ENCODE measurements at places on chromosomes 5 and 9. TPM values are rescaled to one million over a fixed set of nuclear protein-coding genes. Genes with fewer than 3 reads are reported as not detected.

The CA9 gene
- total RNA-seq: 2.2 TPM

The IL4 gene
- total RNA-seq: not detected

The PCDHGB6 gene
- 14.4 TPM for total RNA-seq

DNA sequence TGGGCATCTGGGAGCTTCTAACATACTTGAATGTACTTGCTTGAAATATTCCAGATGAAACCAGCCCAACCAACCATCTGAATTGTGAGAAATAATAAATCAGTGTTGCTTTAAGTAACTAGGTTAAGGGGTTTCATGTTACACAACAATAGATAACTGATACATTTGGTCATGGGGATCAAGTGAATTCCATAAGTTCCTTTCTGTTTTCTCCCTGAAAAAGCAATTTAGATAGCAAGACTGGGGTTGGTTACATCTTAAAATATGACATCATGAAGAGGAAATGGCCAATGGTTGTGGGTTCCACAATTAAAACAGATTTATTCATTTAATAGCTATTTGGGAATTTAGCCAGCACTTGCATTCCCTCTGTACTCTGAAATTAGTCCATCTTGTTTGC lies 559.7 kb downstream of the TLR4 start:
- H3K4me3 ChIP-seq: no peak overlapping the region
- no peaks in the 10 kb centered on the region for H3K36me3 ChIP-seq
- no peaks in the 10 kb centered on the region for H3K4me1 ChIP-seq
- no peaks in the 10 kb centered on the region for H3K27me3 ChIP-seq

GRCh38 chr9:128393970-128394369 lies 22.8 kb downstream of the URM1 start:
- H3K27ac ChIP-seq: no peak overlapping the region
- H3K4me3 ChIP-seq: no peak overlapping the region
- H3K4me1 ChIP-seq: no peaks in the 10 kb centered on the region
- no peaks in the 10 kb centered on the region for H3K36me3 ChIP-seq
- no peak for DNase-seq

- H3K4me3 ChIP-seq: no peak overlapping the region
- H3K36me3 ChIP-seq: no peaks in the 10 kb centered on the region
- H3K27me3 ChIP-seq: no peaks in the 10 kb centered on the region
Observed at GRCh38 chr5:63961598-63962161, 565 bp downstream of the HTR1A start.

- H3K4me1 ChIP-seq: no peaks in the 10 kb centered on the region
- no peaks in the 10 kb centered on the region for H3K36me3 ChIP-seq
- DNase-seq: no peak
- no peak overlapping the region for H3K27ac ChIP-seq
- H3K4me3 ChIP-seq: no peak overlapping the region
Observed at GRCh38 chr5:89470658-89471057, 587.7 kb upstream of the MEF2C start.

DNA sequence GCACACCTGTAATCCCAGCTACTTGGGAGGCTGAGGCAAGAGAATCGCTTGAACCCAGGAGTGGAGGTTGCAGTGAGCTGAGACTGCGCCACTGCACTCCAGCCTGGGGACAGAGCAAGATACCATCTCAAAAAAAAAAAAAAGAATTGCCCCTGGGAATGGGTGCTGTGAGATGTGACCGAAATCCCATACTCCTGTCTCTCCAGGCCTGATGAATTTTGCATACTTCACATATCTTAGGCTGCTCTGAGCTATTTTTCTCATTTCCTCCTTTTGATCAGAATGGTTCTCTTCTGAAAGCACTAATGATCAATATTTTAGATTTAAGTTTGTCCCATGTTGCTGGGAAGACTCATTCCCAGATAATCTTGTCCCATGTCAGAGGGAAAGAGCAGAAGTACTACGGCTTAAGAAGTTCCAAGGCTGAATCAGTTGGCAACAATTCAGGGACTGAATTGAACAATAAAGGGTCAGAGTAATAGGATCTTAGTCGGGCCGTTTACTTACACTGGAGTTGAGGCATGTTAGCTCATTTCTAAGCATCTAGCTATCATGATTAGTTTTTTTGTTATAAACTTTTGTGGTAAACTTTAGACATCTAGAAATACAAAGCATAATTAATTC lies 44.2 kb upstream of the TENT2 start:
- H3K27me3 ChIP-seq: no peaks in the 10 kb centered on the region
- H3K4me1 ChIP-seq: no peaks in the 10 kb centered on the region
- no peaks in the 10 kb centered on the region for H3K36me3 ChIP-seq
- no peak for DNase-seq

GRCh38 chr5:159106193-159106568 lies 6.5 kb upstream of the EBF1 start:
- H3K27me3 ChIP-seq: no peaks in the 10 kb centered on the region
- H3K27ac ChIP-seq: no peak overlapping the region
- H3K36me3 ChIP-seq: no peaks in the 10 kb centered on the region
- no peak for DNase-seq
- peak overlapping the region; percentile 28 for H3K4me3 ChIP-seq

GRCh38 chr5:122723606-122724352 lies 51.1 kb upstream of the SNX2 start:
- no peak overlapping the region for H3K4me3 ChIP-seq
- no peak overlapping the region for H3K27ac ChIP-seq
- H3K36me3 ChIP-seq: no peaks in the 10 kb centered on the region

DNA sequence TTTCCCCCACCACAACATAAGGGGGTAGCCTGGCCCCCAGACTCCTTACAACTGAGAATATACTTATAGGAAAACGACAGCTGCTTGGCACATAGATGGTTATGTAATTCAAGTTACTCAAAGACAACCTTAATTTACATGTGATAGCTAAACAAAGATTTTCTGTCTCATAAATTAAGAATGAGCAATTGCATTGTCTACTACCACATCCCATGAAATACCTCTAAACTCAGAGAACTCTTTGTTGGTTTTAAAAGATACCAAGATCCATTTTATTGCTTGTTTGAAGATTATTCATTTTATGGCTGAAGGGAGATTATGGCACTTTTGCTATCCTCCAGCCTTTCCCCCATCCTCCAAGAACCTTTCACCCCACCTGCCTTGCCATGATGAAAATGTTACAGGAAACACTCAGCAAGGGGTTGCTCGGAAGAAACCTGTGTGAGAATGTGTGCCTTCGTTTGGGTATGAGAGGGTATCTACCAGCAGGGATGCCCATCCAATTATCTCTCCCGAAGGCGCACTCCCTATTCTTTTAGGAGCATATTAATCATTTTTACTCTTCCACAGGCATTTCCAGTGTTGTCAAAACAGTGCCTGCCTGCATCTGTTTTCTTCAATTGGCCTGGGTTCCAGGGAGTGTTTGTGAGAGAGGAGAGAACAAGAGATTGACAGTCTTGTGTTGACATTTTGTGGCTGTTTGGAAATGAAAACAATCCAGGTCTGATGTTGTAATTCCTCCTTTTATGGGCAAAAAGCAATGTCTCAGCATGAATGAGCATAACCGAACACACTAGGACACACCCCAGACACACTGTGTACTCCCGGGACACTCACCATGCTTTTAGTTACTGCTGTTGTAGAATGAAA lies 208.0 kb upstream of the ANKRD55 start:
- no peak overlapping the region for H3K27ac ChIP-seq
- H3K27me3 ChIP-seq: no peaks in the 10 kb centered on the region
- no peaks in the 10 kb centered on the region for H3K36me3 ChIP-seq
- no peak overlapping the region for H3K4me3 ChIP-seq
- peaks cover 2% of the 10 kb centered on the region for H3K4me1 ChIP-seq
- no peak for DNase-seq

GRCh38 chr5:127311781-127312525 lies 21.4 kb downstream of the MEGF10 start:
- H3K36me3 ChIP-seq: no peaks in the 10 kb centered on the region
- no peaks in the 10 kb centered on the region for H3K4me1 ChIP-seq
- H3K4me3 ChIP-seq: no peak overlapping the region
- no peaks in the 10 kb centered on the region for H3K27me3 ChIP-seq

- no peak overlapping the region for H3K27ac ChIP-seq
- no peaks in the 10 kb centered on the region for H3K27me3 ChIP-seq
- H3K4me3 ChIP-seq: no peak overlapping the region
- no peaks in the 10 kb centered on the region for H3K36me3 ChIP-seq
- peaks cover 2% of the 10 kb centered on the region for H3K4me1 ChIP-seq
Observed at GRCh38 chr5:58453306-58453705, 6.6 kb downstream of the PLK2 start.
